ENCODE measurements at places on chromosomes 7 and 10.
A peak's percentile ranks its signal among the peaks of the same experiment; 100 is the strongest.

DNA sequence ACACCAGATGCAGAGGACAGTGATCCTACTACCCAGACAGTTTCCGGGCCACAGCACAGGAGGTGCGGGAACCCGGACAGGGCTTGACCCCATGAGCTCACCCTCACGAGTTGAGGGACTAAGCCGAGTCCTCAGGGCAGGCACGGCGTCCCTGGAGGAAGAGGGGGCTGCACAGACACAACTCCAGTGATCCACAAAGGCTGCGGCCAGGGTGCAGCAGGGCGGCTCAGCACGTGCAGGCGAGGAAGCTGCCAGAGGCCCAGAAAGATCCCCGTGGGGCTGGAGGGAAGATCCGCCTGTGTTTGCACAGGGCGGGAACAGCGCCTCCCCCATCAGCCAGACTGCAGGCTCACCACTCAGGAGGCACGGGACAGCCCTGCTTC, 45.9 kb upstream of the TMEM72 start:
- DNase-seq = no peak

- no peak for DNase-seq
These were observed 171.2 kb downstream of the ZNF365 start for GRCh38 chr10:62545160-62546066.

GRCh38 chr10:91017198-91017597, 96.3 kb upstream of the ANKRD1 start:
- no peak for DNase-seq

DNA sequence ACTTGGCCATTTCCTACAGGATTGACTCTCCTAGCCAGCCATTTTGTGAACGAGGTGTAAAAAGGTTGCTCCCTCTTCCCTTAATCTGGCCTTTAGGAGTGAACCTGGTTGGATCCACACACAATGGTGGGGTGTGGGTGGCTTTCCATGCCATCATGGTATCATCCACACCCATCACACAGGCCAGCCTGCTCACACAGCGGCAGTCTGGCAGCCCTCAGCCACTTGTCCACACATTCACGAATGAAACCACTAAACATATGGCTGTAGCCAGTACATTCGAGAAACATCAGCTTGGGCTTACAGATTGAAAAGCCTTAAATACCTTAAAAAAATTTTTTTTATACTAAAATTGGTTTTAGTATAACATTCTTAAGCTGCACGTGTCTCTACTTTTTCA, 31.9 kb downstream of the NEUROD6 start:
- no peak for DNase-seq

DNA sequence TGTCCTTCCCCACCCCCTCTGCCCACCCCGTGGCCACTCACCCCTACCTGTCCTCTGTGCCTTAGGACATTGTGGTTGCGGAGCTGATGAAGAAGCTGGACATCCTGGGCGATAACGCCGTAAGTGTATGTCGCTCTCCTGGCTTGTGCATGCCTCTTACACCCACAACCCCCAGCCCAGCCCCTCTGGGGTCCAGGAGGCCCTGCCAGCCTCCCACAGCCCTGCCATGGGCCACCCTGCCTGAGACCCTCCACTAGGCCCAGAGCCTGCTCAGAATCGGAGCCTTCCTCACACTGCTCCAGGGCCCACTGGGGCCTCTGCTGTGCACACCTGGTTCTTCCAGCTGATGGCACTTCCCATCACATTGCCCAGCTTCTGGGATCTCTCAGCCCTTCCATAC, 36.8 kb upstream of the DPYSL4 start:
- no peak for DNase-seq

DNA sequence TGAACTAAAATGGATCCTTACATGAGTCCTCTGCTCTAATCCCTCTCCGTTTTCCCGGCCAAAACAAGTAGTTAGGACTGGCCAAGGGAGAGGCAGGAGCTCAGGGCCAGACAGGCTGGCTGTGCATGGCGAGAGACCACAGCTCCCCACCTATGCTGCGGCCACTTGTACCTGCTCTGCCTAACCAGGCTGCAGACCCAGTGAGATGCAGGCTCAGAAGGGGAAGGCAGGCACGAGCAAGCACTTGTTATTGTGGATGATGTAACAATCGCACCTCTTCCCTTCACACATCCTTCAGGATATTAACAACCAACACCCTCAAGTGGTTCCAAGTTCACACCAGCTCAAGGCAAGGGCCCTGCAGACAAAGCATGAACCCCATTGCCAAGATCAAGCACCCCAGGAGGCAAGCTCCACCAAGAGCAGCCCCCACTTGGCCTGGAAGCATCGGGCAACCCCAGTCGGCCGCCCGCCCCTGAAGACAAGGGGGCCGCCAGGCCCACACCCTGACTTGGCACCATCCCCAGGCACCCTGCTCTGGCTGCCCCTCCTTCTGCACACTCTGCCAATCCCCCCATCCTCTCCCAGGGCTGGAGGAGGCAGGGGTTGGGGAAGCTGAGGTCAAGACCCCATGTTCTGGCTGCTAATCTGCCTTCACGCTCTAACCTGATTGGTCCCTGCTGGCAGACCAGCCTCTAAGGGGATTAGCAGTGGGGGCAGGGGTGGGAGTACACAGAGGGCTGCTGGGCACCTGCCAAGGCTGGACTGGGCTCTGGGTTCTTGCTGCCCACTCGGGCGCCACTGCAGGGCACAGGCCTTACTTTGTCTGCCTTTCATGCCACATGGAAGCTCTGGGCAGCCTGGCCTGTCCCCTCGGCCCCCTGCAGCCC, 111.3 kb downstream of the SLIT1 start:
- DNase-seq = peak; percentile 26

DNA sequence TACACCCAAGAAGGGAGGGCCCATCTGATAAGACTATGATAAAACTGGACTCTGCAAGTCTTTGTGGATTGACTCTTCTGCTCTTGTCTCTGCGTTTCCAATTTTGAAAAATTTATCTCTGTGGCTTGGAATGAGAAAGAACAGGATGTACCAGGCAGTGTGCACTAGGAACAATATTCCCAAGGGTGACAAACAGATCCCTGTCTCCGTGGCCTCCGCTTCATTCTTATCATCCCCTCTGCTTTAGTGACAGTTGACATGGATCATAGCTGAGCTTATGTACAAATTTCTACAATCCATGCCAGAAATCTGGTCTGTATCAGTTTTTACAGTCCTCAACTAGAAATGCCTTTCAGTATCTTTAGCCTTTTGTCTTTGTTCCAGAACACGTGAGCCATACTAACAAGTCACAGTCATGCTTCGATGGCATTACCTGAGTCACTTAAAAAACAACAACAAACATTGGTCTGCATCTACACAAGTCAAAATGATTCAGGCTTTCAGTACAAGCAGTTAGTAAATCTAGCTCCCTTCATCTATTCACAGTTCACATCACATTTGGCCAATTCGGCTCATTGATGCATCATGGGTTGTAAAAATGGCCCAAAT, 393.6 kb upstream of the CELF2 start:
- peak; percentile 9 for DNase-seq

DNA sequence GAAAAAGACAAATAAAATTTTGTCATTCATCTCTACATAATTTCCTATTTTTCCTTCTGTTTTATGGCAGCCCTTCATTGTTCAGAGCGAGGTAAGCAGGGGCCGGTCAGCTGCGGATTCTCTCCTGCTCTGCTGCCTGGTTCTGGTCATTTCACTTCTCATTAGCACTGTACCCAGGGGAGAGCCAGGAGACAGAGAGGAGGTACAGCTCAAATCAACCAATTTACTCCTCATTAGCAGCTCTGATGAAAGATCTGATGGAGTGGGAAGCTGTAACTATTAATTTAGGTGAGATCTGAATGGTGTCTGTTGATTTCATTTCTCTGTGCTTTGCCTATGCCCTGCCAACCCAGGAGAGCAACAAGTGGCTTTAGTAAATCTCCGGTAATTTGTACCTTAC, 241.5 kb upstream of the PFKP start:
- no peak for DNase-seq

DNA sequence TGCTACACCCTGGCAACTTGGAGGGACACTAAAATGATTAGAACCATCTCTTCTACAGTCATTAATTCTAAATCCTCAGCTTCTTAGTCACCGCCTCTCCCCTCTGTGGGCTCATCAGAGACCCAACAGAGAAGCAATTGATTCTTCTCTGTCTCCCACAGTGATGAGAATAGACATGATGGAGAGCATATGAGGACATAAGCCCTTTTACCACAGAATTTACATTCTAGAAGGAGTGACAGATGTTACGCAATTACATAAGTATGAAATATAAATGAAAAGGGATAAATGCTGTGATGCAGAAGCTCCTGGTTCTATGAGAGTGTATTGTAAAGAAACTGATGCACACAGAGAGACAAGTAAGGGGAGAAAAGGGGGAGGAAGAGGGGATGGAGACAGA, 18.1 kb upstream of the ABCB5 start:
- no peak for DNase-seq

Measured in anterior cingulate cortex (tissue), 58 donors.